RKO (cell line): ENCODE measurements at places on chromosomes 4 and X.

- DNase-seq: no peak
These were observed 237.5 kb downstream of the PCDH7 start for GRCh38 chr4:30957706-30958105.

DNA sequence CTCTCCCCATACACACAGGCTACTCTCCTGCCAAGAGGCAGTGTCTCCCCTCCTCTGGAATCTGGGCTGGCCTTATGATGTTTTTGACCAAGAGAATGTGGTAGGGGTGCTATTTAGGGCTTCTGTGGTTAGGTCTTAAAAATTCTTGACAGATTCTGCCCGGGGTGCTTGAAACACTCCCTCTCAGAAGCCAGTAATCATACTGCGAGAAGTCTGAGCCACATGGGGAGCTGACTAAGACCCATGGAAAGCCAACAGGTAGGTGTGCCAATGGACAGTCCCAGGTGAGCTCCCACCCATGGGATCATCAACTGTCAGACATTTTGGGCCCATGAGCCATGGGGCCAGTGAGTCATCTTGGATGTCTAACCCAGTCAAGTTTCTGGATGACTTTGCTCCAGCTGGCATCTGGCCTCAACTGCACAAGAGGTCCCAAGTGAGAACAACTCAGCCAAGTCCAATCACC, 315.7 kb downstream of the FBXW7 start:
- peak; percentile 26 for DNase-seq

DNA sequence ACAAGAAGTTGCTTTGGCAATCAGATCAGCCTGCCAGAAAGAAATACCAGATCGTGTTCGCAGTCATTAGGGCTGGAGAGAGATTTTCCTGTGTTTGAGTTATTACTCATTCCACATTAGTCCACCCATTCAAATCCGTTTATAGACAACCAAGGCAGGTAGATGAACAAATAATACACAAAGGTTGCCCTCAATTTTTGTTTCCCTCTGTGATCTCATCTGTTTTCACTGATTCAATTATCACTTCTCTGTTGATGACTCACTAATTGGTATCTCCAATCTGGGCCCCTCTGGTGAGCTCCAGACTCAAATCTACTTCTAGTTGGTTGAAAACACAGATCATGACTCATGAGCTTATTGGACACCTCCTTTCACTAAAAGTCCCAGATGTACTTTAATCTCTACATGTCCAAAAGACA, 54.5 kb downstream of the CHM start:
- DNase-seq: no peak

GRCh38 chr4:55021214-55021613, 104.2 kb downstream of the KDR start:
- no peak for DNase-seq

GRCh38 chr4:11724731-11725130, 296.0 kb upstream of the HS3ST1 start:
- DNase-seq: no peak

DNA sequence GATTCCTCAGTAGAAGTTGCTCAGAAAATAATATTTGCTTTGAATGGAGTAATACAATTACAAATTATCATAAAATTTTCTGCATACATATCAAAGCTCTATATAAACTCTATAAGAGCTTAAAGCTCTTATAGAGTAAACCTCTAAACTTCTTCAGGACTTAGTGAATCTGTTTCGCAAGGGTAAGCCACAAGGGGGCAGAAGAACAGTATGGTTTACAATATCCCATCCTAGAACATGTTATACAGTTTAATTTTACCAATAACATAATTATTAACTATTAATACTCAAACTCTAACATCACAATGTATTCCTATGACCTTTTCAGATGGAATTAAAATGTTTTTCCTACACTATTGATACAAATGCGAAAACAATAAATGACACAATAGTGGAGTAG, 33.8 kb upstream of the SPANXN1 start:
- peak; percentile 23 for DNase-seq

DNA sequence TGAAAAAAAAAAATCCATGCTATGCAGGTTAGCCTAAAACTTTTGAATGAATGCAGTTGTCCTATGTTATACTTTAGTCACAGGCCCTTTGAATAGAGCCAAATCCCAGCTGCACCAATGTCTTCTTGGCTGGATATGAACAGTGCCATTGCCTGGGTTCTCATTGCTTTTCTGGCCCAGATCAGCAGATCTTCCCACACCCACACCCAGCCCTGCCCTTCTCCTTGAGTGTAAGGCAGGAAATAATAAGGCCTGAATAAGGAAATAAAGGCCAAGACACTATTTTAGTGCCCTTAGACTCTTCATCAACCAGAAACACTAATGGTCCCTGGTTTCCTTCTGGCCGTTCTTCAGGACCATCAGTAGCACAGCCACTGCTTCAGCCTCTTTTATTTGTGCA, 66.6 kb downstream of the USP38 start:
- no peak for DNase-seq

GRCh38 chrX:27236681-27237080, 226.5 kb downstream of the PPP4R3C start:
- no peak for DNase-seq

GRCh38 chr4:76803522-76803921, 94.4 kb downstream of the SOWAHB start:
- peak; percentile 14 for DNase-seq

DNA sequence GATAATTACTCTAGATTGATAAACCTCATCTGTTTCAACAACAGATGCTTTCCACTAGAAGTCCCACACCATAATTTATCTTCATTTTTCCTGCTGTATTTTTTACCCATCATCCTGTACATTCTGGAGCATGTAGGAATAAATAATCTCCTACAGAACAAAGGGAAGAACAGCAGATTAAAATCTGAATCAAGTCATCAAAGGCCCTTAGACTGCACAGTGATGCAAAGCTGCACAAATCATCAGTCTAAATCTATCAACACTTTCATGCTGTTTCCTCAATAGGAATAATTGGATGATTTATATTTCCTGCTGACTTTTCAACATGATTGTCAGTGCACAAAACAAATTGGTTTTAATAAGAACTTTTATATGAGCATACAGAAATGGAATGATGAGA, 1143.9 kb downstream of the STIM2 start:
- no peak for DNase-seq

- DNase-seq: no peak
These were observed 149.2 kb downstream of the CFAP299 start for GRCh38 chr4:80484712-80485111.
